CMK (cell line): ENCODE measurements at places on chromosomes 2 and 18.

DNA sequence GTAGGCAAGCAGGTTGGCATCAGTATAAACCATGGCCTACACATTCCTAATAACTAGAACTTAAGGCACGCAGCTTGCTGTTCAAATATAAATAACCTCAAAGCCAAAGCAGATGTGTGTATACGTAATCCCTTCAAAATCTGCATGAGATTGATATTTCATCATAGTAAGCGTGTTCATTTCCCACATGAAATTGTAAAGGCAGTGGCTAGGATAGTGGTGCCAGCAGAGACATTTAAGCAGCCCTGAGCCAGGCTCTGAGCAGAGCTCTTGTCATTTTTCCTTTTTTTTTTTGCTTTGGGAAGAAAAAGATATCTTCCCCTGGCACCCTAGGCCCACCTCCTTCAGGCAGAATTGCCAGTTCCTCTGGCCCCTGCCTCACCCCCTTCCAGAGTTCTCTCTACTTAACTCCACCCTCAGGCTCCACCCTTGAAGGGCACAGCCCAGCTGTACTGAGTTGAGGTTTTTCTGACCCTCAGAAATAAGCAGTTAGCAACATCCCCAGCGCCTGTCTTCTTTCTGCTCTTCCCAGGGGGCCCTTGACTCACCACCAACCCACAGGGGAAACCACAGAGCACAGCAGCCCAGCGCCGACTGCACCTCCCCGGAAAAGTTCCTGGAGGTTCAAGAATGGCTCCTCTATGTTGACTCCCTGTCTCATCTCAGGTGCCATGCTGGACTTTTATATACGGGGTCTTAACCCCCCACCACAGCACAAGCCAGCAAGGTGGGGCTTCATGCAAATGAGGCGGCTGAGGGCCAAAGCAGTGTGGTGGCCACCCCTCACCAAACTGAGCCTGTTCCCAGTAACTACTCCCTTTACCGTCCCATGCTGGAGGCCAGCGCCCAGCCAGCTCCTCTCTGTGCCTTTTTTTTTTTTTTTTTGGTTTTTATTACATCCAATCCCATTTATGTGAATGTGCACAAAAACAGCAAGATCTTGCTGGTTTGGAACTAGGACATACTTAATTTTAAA, 84.7 kb downstream of the EHD3 start:
- peak; percentile 54 for DNase-seq

DNA sequence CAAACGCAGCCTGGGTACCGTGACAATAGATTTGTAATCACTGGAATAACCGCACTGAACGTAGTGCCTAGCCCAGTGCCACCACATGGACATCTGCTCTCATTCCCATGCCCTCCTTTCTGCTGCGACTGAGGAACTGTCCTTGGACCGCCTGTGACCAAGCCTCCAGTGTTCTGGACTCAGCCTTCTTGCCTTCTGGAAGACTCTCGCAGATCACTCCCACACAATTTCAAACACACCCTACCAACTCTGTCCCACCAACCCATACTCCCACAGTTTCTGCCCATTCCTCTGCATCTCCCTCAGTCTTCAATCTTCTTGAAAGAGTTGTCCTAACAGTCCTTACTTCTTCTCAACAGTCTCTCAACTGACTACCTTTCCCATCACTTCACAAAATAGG, 2.1 kb downstream of the RNF149 start:
- DNase-seq, result no peak

DNA sequence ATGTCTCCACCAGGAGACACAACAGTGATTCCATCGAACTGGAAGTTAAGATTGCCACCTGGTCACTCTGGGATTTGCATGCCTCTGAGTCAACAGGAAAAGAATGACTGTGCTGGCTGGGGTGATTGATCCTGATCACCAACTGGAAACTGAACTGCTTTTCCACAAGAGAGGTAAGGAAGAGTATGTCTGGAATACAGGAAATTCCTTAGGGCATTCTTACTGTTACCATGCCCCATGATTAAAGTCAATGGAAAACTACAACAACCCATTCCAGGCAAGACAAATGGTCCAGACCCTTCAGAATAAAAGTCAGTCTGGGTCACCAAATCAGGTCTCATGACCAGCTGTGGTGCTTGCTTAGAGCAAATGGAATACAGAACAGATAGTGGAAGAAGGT, 12.0 kb upstream of the DDX1 start:
- no peak for DNase-seq

DNA sequence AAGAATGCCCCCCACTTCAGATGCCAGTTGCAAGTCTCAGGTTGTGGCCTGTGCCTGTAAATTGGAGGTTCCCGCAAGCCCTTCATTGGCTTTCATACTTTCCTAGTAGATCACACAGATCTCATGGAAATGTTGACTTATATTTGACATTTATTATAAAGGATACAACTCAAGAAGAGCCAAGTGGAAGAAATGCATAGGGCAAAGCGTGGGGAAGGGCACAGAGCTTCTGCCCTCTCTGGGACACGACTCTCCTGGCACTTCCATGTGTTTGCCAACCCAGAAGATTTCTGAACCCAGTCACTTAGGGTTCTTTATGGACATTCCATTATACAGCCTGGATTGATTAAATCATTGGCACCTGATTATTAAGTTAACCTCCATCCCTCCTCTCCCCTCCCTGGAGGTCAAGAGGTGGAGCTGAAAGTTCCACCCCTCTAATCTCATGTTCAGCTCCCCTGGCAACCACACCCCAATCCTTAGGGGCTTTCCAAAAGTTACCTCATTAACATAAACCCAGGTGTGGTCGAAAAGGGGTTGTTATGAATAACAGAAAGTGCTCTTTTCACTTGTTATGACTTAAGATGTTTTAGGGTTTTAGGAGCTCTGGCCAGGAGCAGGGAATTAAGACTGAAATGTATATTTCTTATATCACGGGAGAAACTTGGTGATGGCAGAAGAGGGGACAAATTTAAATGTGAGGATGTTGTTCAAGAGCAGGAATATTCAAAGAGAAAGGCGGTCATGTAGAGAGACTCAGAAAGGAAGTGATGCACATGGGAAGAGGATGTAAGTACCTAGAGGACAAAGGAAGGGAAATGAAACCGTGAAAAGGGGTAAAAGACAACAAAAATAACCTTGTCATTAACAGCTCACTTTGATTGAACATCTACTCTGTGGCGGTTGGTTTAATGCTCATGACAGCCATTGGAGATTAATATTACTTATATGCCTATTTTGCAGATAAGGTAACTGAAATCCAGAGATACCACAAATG, 31.8 kb downstream of the SP100 start:
- no peak for DNase-seq

GRCh38 chr2:238938401-238939055, 90.6 kb downstream of the TWIST2 start:
- no peak for DNase-seq

- DNase-seq, result no peak
Measured at GRCh38 chr2:100993294-100993693, 8.8 kb upstream of the RPL31 start.

GRCh38 chr2:241389697-241390096, 33.6 kb downstream of the FARP2 start:
- no peak for DNase-seq

GRCh38 chr2:152263911-152264310, 71.1 kb upstream of the FMNL2 start:
- DNase-seq, result no peak

- no peak for DNase-seq
Measured at GRCh38 chr2:120318626-120319025, 27.3 kb upstream of the INHBB start.
